Smooth muscle cell of the coronary artery (primary cell): ENCODE measurements at places on chromosomes 1 and 21. TPM values are rescaled to one million over a fixed set of nuclear protein-coding genes. Genes with fewer than 3 reads are reported as not detected.

Gene SPATA17
- 0.45 and 1.4 TPM in 2 replicates for total RNA-seq

Gene NEGR1
- total RNA-seq = 2.7 and 7.6 TPM in 2 replicates

Gene SAMD13
- 0.12 and 0.83 TPM in 2 replicates for total RNA-seq

Gene EDN2
- 0.35 TPM in 1 of 2 replicates, not detected in the other for total RNA-seq

Gene MCOLN3
- total RNA-seq = under 0.01 and 0.59 TPM in 2 replicates

Gene ARHGEF16
- 0.23 TPM in 1 of 2 replicates, not detected in the other for total RNA-seq

Gene RGS4
- 31.8 and 648 TPM in 2 replicates for total RNA-seq
